Stimulated activated CD4-positive, alpha-beta T cell treated with anti-CD3 and anti-CD28 coated beads, Interleukin-1b, Interleukin-23, amount 100 ng/mL, for 1 hour (primary cell): ENCODE measurements at places on chromosomes 1 and 21.

DNA sequence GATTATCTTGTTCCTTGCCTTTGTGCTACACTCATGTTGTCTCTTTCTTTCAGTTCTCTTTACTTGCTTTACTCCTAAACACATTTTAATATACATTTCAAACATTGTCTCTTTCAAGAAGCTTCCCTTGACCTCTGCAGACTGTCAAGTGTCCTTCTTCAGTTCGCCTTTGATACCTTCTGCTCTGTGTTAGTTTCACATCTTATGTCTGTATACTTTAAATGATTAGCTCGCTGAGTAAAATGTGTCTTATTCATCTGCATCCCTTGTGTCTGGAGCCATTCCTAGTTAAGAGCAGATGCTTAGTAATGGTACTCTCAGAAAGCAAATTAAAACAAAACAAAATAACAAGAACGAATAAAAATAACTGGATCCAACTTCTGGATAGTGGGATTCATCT lies 303.3 kb downstream of the S1PR1 start:
- DNase-seq: no peak

DNA sequence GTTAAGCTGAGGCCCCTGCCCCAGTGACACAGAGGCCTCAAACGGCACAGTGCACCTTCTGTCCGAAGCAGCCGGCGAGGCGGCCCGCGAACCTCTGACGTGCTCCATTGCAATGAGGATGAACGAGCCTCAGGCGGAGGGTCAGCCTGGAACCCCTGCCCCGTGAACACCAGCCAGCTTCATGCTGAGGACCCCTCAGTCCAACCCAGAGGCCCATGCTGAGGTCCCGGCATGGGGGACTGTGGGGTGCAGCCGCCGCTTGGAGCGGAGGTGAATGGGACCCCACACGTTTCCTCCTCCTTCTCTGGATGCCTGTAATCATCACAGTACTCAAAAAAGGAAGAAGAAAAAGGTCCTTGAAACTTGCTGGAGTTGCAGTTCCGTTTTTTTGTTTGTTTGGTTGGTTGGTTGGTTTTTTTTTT lies 62.1 kb downstream of the PRKCZ start:
- DNase-seq: no peak

- no peak for DNase-seq
Measured at GRCh38 chr1:247417831-247418230, 1.9 kb downstream of the NLRP3 start.

- no peak for DNase-seq
Measured at GRCh38 chr1:46152016-46152415, 19.6 kb upstream of the PIK3R3 start.

GRCh38 chr21:46667741-46668380 lies 32.4 kb downstream of the PRMT2 start:
- DNase-seq: no peak

GRCh38 chr1:158689110-158689509 lies 2.6 kb upstream of the SPTA1 start:
- no peak for DNase-seq

GRCh38 chr1:8025061-8025670 lies 943 bp downstream of the ERRFI1 start:
- DNase-seq: no peak

DNA sequence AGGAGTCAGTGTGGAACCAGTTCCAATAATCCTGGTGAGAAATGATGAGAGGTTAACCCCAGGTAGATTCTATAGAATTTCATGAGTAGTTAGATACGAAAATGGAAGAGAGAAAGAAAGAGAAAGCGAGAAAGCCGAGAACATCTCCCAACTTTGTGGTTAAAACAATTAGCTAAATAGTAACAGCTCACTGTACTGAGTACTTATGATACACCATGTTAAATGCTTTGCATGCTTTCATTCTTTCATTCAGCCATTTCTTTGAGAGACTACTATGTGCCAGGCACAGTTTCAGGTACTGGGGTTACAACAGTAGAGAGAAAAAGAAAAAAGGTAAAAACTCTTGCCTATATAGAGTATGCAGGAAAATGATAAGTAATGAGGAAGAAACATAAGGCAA lies 109.7 kb upstream of the SYT6 start:
- no peak for DNase-seq

GRCh38 chr1:179637211-179637860 lies 45.7 kb downstream of the TDRD5 start:
- no peak for DNase-seq

GRCh38 chr1:98884864-98885263 lies 119.8 kb downstream of the PLPPR5 start:
- no peak for DNase-seq

DNA sequence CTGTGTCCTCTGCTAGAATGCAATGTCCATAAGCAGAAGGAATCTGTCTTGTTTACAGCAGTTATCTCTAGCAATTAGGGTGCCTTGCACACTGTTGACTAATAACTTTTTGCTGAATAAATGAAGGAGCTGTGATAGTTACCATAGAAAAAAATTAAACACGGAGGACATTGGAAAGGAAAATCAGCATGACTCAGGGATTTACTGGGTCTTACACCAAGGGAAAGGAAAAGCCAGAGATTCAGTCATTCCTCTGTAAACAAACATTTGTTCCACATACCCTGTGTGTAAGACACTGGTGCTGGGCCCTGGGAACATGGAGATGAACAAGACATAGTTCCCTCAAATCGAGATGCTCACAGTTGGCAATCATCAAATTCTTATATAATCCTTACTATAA lies 183.3 kb downstream of the PTGER3 start:
- DNase-seq: no peak
